ENCODE measurements at places on chromosomes 12 and 14.
A peak's percentile ranks its signal among the peaks of the same experiment; 100 is the strongest.

DNA sequence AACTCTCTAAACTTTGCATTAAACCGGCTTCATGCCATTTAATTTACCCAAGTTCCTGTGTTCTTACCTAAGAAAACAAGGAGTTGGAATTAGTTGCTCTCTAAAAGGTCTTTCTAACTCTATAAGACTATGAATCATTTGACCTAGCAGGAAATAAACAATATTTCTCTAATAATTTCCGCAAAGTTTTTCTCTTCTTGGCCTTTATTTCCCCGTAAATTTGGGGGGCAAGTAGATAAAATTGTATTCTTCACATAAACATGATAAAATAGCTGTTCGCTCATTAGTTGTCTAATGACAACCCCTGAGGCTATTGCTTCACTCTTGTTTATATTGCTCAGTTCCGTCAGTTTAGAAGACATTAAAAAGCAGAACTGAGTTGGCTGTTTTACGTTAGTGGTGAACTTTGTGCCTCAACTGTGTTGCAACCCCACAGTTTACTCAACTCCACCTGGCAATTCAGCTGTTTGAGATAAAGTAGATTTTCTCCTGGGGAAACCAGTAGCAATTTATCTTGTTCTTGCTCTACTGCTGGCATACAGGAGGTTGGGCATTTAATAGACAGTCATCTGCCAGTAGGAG lies 74.7 kb downstream of the BTG1 start:
- no peak for ATAC-seq

DNA sequence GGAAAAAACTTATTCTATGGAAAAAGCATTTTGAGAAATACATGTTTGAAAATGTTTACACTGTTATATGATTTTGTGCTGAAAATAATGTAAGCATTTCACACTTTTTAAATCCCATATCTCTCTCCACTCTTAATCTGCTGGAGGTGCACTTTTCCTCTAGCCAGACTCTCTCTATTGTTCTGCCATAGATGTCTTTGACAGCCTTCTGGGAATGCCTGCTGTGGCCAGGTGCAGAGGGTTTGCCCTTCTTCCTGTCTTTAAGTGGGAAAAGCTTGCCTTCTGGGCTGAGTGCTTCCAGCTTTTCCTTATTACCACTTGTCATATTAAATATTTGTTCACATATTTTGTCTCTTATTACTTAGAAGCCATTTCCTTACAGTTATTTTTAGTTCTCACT lies 60.1 kb upstream of the PPM1H start:
- ATAC-seq, result no peak

DNA sequence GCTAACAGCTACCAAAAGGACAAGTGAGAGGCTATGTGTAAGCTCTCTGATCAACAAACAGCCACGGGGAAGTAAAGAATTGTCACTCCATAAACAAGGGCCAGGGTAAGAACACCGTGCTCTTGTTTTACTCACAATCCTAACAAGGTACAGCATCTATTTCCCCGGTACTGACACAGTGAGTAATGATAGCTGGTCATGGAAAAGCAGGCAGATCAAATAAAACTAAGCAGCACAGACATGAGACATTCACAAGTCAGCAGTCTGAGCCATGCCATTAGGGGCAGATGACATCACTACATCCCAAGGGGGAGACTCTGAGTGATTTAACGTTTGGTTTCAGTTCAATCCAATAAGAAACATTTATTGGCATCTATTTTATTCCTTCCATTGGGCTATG lies 54.4 kb downstream of the ARL6IP4 start:
- ATAC-seq, result peak; percentile 63

GRCh38 chr12:20599757-20600156 lies 95.4 kb upstream of the SLCO1C1 start:
- no peak for ATAC-seq

- peak; percentile 54 for ATAC-seq
Observed at GRCh38 chr12:112013601-112014402, 576 bp downstream of the ERP29 start.

Data from motor neuron (in vitro differentiated cells).